NCI-H345 (cell line): ENCODE measurements at places on chromosomes 1 and 21.

DNA sequence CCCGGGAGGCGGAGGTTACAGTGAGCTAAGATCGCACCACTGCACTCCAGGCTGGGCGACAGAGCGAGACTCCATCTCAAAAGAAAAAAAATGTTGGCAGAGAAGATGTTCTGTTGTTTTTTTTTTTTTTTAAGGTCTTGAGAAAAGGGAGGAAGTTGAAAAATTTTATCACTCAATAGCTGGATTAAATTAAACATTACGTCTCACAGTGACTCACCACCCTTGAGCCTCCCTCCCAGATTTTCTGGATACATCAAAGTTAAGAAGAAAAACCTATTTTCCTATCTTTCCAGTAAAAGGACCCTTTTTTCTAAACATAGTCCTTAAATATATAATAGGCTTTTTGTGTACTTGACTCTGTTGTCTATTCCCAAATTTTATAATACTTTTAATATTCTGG is 35.5 kb downstream of the IFNAR1 start:
- DNase-seq: no peak

GRCh38 chr1:160999376-160999775 is 21.6 kb downstream of the F11R start:
- no peak for DNase-seq

DNA sequence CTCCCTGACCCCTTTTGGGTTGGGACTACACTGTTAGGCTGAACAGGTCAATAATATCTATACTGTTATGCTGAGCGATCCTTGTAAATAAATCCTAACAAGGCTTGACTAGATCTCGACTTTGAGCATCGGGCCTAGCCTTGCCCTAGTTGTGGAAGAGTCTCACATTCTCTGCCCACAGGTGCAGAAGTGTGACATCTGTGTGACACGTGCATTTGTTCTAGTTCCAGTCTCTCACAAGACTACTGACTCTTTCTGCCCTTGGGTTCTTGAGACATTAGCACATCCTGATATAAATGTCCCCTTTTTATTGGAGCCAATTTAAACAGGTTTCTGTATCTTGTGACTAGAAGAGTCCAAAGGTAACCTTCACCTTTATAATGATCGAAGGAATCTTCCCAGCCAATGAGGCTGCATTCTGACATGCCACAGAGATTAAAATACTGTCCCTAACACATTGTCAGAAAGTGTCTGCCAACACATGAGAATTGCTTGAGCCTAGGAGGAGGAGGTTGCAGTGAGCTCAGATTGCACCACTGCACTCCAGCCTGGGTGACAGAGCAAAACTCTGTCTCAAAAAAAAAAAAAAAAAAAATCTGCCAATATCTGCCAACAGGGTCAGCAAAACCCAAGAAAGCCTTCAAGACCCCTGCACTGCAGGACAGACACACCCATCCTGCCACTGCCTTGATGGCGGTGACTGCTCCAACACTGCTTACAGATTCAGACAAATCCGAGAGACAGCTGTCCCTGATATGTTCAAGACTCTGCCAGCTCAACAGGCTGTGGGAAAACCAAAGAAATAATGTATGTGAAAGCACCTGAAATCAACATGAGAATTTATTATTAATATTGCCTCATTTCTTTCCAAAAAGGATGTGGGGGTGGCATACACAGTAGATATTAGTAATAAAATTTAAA is 56.5 kb upstream of the PSEN2 start:
- no peak for DNase-seq

GRCh38 chr1:27648602-27649305 is 13.8 kb upstream of the FGR start:
- DNase-seq: no peak

- no peak for DNase-seq
Measured at GRCh38 chr1:212186427-212187207, 98.6 kb upstream of the PPP2R5A start.

- no peak for DNase-seq
Measured at GRCh38 chr1:107871259-107871658, 93.7 kb downstream of the VAV3 start.

DNA sequence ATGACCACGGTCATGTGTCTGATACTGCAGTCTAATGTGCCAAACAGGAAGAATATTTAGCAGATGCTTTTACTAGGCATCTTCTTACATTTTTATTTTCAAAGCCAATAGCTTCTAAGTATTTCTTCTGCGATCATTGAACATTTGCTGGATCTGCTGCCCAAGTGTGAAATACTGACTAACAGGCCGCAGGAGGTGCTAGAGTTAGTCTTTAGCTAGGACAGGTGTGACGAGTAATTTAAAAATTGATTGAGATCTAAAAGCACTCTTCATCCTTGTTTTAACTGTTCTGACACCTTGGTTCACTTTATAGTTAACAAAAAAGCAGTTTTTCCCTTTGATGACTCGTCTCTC is 748 bp upstream of the FAM78B start:
- DNase-seq: no peak

- no peak for DNase-seq
Measured at GRCh38 chr1:238318294-238319110, 427.8 kb upstream of the ZP4 start.

DNA sequence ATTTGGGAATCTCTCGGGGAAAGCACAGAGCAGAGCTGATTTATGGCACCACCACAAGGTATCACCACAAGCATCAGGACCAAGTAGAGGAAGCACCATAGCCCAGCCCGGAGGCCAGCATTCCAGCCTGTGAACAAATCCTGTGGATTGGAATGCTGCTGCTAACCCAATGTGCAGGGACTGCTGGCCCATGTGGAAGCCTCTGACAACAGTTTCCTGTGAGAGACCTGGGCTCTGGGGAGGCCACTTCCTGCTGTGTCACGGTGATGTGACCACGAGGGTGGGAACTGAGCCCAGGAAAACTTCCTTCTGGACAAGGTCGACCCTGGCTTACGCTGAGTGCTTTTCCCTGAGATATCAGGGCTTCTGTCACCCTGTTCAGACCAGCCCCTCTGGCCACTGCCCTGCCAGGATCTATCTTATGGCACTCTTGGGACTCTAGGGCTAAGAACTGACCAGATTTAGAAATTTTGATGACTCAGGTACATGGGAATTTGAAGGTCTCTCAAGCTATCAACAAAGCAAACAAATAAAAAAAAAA is 88.3 kb upstream of the NGF start:
- no peak for DNase-seq

DNA sequence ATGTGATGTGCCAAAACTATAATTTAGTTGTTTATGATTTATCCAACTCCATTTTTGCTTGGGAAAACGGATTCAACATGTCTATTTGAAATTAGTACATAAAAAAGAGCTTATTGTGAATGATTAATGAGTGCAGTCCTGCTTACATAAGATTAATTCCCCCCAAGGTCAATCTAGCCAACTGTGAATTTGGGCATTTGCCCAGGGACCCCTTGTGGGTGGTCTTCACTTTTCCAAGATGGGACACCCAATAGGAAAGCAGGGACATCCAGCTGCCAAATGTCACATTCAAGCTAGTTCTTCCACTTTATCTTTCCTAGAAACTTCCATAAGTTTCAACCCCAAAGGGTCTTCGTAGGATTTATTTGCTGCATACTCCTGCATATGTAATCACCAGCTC is 362.4 kb upstream of the PKN2 start:
- no peak for DNase-seq

DNA sequence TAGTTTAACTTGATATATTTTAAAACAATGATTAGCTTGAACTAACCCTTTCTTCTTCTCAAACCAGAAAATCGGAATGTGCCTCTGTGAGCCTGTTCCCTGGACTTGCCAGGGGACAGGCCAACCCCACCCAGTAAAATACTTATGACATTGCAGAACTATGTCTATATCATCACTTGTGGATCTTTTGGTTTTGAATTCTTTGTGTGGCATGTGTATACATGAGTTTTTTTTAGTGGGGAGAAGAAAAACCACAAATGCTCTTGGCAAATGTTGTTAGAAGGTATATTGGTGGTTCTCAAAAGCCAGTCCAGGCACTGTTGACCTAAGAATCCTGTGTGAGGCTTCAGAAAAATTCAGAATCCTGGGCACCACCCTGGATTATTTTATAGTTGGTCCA is 347.4 kb downstream of the SIPA1L2 start:
- no peak for DNase-seq

- no peak for DNase-seq
Measured at GRCh38 chr1:217674028-217674729, 43.0 kb downstream of the SPATA17 start.

- DNase-seq: no peak
Measured at GRCh38 chr21:26057477-26058170, 112.9 kb downstream of the APP start.

GRCh38 chr1:21669258-21670058 is at the start of gene RAP1GAP:
TSS of gene RAP1GAP (minus strand) at chr1:21669357. CDS start at chr1:21620032, 49,325 bp downstream.
- DNase-seq: peak; percentile 58
